ENCODE measurements at places on chromosomes 2 and 18.

DNA sequence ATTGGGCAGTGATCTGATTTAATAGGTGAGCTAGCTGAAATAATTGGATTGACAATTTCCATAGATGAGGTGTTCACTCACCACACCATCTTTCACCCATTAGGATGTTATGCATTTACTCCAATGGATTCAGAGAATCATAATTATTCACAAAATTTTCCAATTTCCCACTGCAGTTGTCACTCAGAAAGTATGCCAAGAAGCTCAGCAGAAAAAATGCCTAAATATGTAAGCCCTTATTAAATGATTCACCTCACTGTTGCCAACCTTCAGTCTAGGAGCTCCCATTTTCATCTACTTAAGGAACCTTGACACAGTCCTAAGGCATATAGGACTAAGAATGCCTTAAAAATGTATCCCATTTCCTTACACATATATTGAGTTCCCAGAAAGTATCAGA is 94.3 kb downstream of the MBD2 start:
- DNase-seq: no peak

DNA sequence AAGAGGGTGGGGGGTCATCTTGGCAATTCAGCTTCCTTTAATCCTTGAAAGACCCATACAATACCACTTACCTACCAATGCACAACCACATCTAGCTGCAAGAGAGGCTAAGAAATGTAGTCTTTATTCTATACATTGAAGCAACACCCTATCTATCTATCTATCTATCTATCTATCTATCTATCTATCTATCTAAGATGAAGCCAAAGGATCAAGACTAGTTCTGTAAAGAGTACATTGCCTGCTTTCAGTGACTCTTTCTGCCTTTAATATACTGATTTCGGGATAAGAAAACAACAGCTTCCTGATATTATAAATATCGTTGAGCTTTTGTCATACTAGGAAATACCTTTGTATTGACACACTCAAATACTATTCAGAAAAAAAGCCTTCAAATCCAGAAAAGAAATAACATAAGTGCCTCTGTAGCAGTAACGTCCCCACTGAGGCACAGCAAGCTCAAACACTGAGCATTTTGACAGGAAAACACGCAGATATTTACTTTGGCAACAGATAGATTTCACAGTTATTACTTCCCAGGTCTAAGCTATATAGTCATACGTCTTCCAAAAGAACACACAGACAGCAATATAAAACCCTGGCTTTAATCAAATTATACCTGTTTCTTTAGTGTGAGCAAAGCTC is 139.4 kb upstream of the SERTAD2 start:
- DNase-seq: no peak

GRCh38 chr2:29691391-29691950 is 229.9 kb downstream of the ALK start:
- no peak for DNase-seq

DNA sequence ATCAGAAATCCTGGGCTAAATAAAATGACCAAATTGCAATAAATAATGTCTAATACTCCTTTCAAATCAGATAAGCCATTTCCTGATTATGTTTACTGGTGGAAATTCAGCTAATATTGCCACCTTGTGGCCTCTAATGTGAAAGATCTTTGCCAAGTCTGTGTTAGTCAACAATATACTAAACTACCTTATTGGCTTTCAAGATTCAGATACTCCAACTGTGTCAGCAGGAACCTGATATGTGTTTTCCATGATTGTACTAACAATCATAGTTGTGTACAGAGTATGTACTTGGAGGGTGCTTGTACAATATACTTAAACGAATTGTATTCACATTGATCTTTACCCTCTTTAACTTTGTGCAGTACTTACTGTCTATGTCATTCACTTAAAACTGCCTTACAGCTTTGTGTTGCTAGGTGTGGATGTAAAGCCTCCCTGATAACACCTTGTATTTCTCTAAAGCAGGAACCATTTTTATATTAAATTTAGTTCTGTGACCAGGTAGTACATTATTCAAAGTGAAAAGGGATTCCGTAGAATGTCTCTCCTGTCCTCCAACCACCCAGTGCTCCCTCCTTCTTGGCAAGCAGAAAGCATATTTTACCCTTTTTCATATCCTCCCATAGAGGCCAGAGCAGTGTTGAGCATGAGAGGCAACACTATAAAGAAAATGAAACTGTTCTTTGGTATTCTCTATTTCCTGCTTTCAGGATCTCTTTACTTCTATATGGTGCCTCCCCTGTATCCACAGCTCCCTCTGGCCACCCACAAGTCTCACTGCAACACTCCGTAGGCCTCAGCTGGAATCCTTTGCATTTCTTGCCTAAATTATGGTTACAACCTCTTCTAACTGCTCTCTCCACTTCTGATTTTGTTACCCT is 75.2 kb upstream of the C2orf15 start:
- DNase-seq: peak; percentile 50

GRCh38 chr2:242075696-242076095 is 206.2 kb downstream of the RTP5 start:
- DNase-seq: no peak

DNA sequence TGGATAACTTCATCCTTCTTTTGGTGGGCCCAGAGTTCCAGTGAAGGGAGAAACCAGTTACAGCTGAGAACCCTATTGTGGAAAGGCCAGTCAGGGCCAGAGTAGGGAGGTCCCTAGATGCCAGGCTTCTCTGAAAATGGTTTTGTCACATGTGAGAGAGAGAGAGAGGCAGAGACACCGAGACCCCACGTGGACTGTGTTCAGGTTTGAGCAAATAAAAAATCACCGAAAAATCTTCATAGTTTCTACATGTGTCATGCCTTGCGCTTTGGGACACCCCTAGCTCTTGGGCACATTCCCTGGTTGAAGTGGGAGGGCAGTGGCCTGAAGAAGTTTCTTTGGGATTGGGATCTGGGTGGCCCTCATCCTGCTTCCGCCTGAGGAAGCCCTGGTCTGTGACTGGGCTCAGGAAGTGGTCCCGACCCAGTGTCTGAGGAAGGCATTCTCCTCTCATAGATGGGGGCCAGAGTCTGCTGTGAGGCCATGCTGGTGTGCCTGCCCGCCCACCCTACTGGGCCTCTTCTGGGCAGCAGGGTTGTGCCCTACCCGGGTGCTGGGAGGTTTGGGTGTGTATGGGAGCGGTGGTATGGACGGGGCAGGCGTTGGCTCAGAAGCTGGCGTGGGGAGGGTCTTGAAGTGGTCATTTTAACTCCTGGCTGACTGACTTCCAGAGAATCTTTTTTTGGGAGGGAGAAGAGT is 16.1 kb downstream of the NCK2 start:
- DNase-seq: no peak

DNA sequence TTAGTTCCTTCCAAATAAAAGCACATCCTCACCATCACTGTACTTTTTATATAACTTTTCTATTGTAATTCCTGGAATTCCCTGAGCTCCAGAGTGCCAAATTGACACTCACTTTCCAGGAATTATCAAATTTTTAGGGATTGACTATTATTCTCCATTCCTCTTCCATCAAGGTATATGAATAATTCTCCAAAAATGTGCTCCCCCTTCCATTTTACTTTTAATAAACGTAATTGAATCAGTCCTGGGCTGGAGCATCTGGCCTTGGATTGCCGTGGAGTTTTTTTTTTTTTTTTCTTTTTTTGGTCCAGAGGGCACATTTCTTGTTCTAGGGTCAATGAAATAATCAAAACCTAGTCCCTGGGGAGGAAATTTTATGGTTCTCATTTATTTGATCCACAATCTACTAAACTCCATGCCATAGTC is 304.3 kb downstream of the CDCA7 start:
- DNase-seq: peak; percentile 45

GRCh38 chr2:44102790-44103562 is 65.7 kb upstream of the PPM1B start:
- no peak for DNase-seq
